Daoy (cell line): ENCODE measurements at places on chromosomes 12 and 14. TPM values are rescaled to one million over a fixed set of nuclear protein-coding genes. Genes with fewer than 3 reads are reported as not detected.

- DNase-seq = peak; percentile 86
Measured at GRCh38 chr14:100341301-100342031, 18.3 kb downstream of the SLC25A47 start.

DNA sequence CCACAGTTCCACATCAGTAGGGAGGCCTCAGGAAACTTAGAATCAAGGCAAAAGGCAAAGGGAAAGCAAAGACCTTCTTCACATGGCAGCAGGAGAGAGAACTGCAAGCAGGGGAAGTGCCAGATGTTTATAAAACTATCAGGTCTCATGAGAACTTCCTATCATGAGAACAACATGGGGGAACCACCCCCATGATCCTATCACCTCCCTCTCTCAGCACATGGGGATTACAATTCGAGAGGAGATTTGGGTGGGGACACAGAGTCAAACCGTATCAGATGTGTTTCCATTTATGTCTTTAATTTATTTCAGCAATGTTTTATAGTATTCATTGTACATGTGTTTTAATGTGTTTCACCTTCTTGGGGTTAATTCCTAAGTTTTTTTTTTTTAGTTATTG, 25.8 kb downstream of the METAP2 start:
- no peak for DNase-seq

- DNase-seq = no peak
Measured at GRCh38 chr12:114335607-114336006, 70.3 kb downstream of the TBX5 start.

DNA sequence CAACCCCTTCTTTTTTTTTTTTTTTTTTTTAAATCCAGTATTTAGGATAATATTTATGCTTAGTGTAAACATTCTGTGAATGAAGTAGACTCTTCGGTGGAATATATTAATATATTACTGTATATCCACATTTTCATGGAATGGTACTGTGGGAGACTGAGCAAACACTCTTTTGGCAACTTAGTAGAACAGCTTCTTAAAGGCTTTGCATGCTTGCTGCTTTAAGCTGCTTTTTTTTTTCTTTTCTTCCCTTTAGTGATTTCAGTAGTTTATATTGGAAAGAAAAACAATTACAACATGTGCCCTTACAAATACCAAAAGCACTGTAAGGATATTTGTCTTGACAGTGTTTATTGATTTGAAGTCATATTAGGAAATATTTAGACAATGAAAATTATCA, 78.9 kb downstream of the AEBP2 start:
- no peak for DNase-seq

DNA sequence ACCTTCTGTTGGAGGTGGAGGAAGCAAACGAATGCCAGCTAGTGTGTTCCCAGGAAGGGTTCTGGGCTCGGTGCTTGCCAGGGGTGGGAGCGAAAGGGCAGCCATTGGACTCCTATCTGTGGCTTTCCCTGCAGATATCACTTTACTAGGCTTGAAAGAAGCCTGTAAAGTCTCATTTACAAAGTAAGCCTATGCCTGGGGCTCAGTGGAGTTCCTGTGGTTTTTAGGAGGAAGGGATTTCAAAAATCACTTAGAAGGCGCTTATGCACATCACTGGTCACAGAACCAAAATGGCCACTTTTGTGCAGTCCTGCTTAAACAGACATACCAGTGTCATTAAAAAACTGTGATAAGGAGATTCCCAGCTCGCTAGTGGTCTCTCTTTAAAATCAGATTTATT, 22.7 kb downstream of the CLMN start:
- DNase-seq = no peak

GRCh38 chr14:105126126-105126980, 42.2 kb downstream of the JAG2 start:
- no peak for DNase-seq

DNA sequence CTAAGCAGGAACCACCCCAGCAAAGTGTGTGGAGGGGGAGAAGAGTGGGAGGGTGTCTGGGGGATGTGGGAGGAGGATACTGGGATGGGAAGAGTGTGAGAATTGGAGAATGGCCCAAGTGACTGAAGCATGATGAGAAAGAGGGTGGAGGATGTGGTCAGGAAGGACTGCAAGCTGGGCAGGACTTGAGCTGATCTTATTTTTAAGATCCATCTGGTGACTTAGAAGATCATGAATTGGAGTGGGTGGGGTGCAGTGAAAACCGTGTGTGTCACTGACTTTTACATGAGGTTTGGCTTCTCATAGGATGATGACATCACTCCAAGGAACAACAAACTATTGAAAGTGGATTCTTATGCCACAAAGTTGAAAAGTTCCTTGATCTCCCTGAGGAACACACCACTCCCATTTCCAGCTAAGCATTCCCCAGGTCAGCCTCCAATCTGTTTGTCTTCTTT, 287.5 kb downstream of the GALC start:
- peak; percentile 39 for DNase-seq

Gene MYH6
- not detected in 2 replicates for total RNA-seq

Gene TFCP2
- 4.9 and 9.5 TPM in 2 replicates for total RNA-seq

Gene ERG28
- total RNA-seq = 12.2 and 13.5 TPM in 2 replicates
